Aorta (tissue), 5 donors: ENCODE measurements at places on chromosomes 5 and 9.

- DNase-seq = no peak
These were observed 185.1 kb upstream of the ZNF462 start for GRCh38 chr9:106677830-106678229.

DNA sequence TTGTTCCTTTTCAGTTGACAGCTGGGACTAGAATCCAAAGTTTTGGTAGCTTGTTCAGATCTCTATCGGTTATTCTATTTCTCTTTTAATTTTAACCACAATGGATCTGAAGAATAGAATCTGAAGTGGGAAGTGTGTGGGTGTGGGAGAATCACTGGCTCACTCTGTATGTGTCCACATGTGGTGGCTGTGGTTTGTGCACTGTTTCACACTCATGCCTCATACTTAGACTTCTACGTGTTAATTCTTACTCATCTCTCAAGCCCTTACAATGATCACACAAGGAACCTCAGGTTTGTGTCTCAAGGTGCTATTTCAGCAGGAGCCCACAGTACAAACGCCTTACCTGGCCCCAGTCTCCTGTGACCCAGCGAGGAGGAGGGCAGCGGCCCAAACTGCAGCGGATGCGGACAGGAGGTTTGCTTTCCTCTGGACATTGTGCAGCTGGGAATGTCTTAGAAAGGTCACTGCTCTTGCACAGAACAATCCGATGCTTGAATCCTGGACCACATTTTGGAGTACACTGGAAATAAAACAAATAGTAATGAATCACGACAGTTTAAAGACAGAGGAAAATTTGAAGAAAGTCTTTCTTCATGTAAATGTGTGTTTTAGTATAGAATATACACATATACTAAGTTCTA, 309.1 kb downstream of the ADAMTS6 start:
- no peak for DNase-seq

GRCh38 chr9:95171001-95171400, 146.5 kb downstream of the FANCC start:
- DNase-seq = no peak

GRCh38 chr5:115627295-115627865, 1.5 kb upstream of the TMED7 start:
- no peak for DNase-seq

GRCh38 chr5:155546075-155546474, 532.5 kb downstream of the KIF4B start:
- DNase-seq = no peak
